IgD-negative memory B cell (primary cell): ENCODE measurements at places on chromosomes 5 and 9. TPM values are rescaled to one million over a fixed set of nuclear protein-coding genes. Genes with fewer than 3 reads are reported as not detected.

FSD1L gene
- polyA plus RNA-seq: 4.6 TPM

CCL21 gene
- not detected for polyA plus RNA-seq

ANKRD34B gene
- not detected for polyA plus RNA-seq

FKBP15 gene
- polyA plus RNA-seq: 16.8 TPM

FCN2 gene
- not detected for polyA plus RNA-seq

KIF20A gene
- polyA plus RNA-seq: not detected

PDGFRB gene
- 0.45 TPM for polyA plus RNA-seq

SLC25A48 gene
- not detected for polyA plus RNA-seq

NR5A1 gene
- not detected for polyA plus RNA-seq

SAPCD2 gene
- polyA plus RNA-seq: 0.38 TPM

SPATA9 gene
- not detected for polyA plus RNA-seq
